ENCODE measurements at places on chromosomes 11 and 22.

GRCh38 chr11:6405846-6406245, 13.0 kb downstream of the APBB1 start:
- DNase-seq: no peak

GRCh38 chr22:44532552-44532951, 34.5 kb upstream of the RTL6 start:
- DNase-seq: no peak

DNA sequence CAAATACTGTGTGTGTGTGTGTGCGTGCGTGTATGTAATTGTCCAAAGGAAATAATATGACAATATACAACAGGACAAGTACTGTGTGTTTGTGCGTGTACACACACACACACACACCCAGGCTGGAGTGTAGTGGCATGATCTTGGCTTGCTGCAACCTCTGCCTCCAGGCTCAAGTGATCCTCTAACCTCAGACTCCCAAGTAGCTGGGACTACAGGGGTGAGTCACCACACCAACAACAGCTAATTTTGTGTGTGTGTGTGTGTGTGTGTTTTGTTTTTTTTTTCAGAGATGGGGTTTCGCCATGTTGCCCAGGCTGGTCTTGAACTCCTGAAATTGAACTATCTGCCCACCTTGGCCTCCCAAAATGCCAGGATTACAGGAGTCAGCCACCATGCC, 61.5 kb downstream of the NUP98 start:
- DNase-seq: peak; percentile 8

GRCh38 chr22:23549198-23549595, 30.9 kb downstream of the IGLL1 start:
- DNase-seq: no peak

- DNase-seq: peak; percentile 89
Measured at GRCh38 chr11:33633251-33634003, 67.2 kb downstream of the C11orf91 start.

- no peak for DNase-seq
Measured at GRCh38 chr11:65355013-65355775, 643 bp downstream of the TIGD3 start.

DNA sequence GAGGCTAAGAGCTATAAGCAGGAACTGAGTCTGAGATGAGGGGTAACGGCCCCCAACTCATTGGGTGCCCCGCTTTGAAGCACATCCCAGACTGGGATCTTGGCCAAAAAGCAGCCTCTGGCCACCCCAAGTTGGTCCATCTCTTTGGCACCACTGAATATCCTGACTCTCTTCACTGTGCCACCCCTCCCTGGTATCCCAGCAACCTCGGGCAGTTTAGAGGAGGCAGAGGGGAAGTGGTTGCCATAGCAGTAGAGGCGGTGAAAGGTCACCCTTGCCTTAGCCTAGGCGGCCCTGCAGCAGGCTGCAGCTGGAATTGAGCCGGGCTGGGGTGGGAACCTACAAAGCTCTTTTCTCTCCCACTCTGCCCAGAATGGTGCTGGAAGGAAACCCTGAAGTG, 1.1 kb downstream of the PELI3 start:
- DNase-seq: peak; percentile 54

DNA sequence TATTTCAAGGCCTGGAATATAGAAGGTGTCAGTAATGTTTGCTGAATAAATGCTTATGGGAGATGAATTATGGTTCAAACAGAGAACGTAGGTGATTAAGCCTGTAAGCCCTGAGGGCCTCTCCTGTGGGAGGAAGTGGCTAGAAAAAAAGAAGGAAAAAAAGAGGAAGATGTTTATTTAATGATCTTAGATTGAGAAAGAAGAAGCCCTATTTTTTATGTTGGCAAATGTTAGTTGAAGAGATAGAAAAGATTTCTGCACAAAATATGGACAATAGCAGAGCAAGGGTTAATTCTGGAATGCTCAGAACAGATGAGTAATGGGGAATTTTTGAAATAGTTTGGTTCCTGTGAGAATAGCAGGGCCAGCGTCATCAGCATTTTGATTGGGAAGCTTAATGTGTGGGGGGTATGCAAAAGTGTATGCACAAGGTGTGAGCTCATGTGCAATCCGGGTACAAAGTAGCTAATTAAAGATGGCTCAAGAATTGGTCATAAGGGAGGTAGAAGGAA, 95.7 kb downstream of the TEAD1 start:
- DNase-seq: peak; percentile 84

GRCh38 chr11:132718711-132719671, 813.3 kb downstream of the OPCML start:
- peak; percentile 45 for DNase-seq

- DNase-seq: no peak
Measured at GRCh38 chr11:39120890-39121289, 2338.6 kb downstream of the LRRC4C start.

- no peak for DNase-seq
Measured at GRCh38 chr22:45271667-45272201, 13.0 kb upstream of the UPK3A start.

- DNase-seq: no peak
Measured at GRCh38 chr11:101478587-101479369, 105.0 kb downstream of the TRPC6 start.

GRCh38 chr22:46453006-46453828, 84.2 kb downstream of the CELSR1 start:
- no peak for DNase-seq

DNA sequence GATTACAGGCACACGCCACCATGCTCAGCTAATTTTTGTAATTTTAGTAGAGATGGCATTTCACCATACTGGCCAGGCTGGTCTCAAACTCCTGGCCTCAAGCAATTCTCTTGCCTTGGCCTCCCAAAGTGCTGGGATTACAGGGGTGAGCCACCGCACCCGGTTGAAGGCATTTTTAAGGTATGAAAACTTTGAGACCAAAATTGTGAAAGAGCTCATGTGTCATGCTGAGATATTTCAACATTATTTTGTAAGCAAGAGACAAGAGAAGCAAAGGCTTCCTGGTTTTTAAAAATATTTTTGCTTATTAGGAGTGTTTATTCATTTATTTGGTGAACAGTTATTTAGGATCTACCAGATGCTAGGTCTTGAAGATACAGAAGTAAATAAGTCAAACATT, 6.8 kb downstream of the NHERF4 start:
- DNase-seq: no peak

GRCh38 chr11:126039485-126040271, 23.0 kb downstream of the CDON start:
- no peak for DNase-seq

GRCh38 chr22:26804911-26805539, 147.6 kb downstream of the MIAT start:
- peak; percentile 74 for DNase-seq

DNA sequence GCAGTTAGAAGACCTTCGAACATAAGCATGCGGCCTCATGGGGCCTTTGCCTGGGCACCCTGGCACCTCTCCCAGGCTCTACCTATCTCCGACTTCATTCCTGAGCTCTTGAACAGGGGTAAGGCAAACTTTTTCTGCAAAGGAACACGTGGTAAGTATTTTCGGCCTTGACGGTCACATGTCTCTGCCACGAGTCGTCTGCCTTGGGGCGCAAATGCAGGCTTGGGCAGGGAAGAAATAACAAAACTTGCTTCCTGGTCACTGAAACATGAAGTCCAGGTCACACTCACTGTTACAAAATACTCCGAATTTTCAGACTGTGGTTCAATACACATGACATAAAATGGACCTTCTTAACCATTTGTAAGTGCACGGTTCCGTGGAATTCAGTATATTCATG, 3.4 kb upstream of the ASCL2 start:
- no peak for DNase-seq

- DNase-seq: no peak
Measured at GRCh38 chr11:66417000-66417399, 3.8 kb upstream of the NPAS4 start.

GRCh38 chr11:119493712-119494111, 70.7 kb upstream of the THY1 start:
- DNase-seq: peak; percentile 50

DNA sequence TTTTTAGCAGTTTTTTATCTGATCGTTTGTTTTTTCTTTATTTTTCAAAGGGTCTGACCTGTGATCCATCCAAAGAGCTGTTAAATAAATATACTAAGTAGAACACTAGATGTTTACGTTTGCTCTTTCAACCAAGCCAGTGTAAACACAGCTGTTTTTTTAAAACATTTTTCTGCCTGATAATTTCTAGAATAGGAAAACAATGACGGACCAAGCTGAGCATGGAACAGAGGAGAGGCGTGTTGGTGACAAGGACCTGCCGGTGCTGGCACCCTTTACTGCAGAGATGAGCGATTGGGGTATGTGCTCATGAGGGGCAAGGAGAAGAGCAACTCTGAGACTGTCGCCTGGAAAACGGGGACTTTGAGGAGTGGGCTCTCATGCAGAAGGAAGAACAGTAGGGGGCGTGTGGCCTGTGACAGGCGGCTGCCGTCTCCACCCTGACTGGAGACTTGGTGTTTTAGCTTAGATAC, 28.6 kb upstream of the PANX2 start:
- no peak for DNase-seq

DNA sequence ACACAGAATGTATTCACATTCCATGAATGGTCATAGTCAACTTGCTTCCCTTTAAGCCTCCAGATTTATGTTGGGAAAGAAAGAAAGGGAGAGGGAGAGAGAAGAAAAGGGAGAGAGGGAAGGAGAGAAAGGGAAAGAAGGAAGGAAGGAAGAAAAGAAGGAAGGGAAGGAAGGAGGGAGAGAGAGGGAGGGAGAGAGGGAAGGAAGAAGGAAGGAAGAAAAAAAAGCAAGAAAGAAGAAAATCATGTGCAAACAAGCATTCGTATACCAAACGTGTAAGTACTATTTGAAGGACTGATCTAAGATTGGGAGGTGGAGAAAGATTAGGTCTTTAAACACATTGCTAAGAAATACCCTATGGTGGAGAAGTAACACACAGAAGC, 23.9 kb upstream of the ARHGAP20 start:
- no peak for DNase-seq

DNA sequence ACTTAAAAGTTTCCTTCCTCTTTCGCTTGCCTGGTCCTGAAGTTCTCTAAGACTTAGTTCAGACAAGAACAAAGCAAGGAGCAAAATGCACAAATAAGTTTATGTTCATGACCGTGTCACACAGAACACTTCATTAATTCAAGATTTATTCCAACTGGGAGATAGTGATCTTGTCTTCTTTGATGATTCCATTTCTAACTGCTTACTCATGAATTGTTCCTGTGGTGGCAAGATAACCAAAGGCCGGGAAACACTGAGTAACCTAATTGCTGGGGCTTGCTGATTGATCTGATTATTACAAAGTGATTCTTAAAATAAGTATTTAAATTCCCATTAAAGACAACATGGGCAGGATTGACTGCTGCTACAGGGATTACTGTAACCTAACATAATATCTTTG, 1462.9 kb upstream of the RAG2 start:
- no peak for DNase-seq

DNA sequence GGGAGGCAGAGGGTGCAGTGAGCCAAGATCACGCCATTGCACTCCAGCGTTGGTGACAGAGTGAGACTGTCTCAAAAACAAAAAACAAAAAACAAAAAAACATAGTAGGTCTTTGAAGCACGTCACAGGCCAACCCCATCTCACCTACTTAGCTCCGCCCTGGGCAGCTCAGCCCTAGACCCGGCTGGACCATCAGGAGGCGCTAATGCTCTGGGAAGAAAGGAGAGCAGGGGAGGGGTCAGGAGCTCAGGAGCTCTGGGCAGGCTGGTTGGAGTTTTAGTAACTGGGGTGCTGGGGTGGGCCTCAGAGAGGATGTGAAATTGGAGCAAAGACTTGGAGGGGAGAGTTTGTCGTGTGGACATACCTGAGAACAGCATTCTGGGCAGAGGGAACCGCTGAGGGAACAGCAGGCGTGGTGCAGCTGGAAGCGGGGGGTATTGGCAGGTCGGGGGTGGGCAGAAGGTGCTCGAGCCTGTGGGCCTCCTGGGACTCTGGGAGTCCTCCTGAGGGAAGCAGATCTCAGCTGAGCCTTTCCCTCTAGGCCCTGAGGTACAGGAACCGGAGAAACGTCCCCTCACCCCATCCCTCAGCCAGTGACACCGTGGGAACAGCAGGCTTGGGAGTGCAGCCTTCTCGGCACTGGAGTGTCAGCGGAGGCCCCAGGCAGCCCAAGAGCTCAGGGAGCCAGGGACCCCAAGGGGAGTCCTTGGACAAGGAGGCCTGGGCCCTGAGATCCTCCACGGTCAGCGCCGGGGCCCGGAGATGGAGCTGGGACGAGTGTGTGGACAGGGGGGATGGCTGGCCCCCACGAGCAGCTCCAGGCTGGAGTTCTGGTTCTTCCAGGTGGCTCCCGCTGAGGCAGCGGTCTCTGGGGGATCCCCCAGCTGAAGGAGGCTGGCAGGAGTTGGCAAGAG, 2.2 kb upstream of the RPS6KA4 start:
- peak; percentile 73 for DNase-seq

DNA sequence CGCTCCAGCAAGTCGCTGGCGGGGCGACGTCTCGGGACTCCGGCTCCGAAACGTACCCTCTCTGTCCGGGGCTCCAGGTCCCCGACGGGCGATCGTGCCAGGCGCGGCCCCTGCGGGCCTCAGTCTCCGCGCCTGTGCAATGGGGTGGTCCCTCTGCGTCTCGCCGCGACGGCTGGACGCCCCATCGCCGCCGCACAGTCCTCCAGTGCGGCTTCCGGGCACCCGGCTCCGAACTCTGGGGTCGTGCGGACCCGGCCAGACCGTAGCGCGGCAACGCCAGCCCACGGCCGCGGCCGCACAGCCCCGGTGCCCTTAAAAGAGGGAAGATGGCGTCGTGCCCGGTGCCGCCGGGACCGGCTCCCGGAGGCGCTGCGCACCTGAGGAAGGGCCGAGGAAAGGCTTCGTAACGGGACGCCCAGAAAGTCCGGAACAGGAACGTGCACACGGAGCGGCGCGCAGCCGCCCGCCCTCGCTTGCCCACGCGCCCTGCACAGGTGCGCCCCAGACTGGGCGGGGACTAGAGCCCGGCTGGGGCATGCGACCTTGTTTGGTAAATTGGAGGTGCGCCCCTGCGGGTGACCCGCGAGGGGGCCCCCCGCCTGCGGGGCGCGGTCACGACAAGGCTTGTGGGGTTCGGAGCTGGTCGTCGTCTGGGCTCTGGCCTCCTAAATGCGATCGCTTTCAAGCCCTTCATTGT, 525 bp downstream of the BIK start:
- peak; percentile 46 for DNase-seq

DNA sequence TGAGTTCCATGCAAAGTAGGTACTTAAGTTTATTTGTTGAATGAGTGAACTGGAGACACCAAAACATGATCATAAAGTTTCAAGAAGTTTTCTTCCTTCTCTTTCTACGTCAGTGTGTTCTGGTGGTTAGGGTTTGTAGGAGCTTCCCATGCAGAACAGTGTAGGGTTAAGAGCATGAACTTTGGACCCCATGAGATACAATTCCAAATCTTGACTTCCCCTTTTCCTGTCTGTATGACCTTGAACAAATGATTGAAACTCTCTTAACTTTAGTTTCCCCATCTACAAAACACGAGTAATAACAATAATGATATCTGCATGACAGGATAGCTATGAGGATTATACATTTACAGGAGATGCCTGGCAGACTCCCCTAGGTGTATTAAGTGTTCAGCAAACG, 41.0 kb upstream of the TENM4 start:
- no peak for DNase-seq

GRCh38 chr22:42357634-42358296, 74.4 kb downstream of the NFAM1 start:
- DNase-seq: no peak
